NCI-H524 (cell line): ENCODE measurements at places on chromosomes 16 and 17.

GRCh38 chr16:82582975-82583374 lies 43.8 kb upstream of the CDH13 start:
- DNase-seq: no peak

DNA sequence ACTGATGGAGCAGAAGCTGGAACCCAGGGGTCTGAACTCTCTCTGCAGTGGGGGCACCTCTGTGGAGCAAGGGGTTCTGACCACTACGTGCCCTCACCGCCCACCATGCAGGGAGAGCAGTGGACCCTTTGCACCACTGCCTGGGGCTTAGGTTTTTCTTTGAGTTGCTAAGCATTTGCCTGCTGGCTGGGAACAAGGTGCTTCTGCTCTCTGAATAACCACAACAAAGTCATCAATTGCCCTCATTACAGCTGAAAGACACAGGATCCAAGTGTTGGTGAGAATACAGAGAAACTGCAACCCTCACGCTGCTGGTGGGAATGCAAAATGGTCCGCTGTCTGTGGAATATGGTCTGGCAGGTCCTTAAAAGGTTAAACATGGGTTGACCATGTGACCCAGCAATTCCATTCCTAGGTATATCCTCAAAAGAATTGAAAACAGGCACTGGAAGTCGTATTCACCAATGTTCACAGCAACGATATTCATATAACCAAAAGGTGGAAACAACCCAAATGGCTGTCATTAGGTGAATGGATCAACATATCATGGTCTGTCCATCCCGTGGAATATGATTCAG lies 22.8 kb downstream of the NLRC3 start:
- DNase-seq: no peak

DNA sequence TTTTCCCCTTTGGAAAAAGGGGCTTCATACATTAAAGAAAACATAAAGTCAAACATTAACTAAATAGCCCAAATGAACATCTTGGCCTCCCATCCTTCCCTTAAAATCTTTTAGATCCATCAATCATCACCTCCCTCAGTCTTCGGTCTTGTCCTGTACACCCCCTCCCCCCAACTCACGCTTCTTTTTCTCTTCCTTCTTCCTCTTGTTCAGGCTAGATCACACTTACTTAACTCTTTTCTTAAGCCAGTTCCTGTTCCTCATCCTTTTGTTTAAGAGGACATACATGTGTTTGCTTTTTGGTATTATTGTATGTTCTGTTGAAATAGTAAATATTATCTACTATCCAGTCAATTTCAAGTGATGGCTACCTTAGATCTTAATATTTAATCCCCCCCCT lies 5.5 kb downstream of the MFSD6L start:
- no peak for DNase-seq

GRCh38 chr17:58081646-58082340 lies 1.4 kb upstream of the DYNLL2 start:
- DNase-seq: no peak
